Left cardiac atrium (tissue), 4 donors: ENCODE measurements at places on chromosomes 3 and 15. TPM values are rescaled to one million over a fixed set of nuclear protein-coding genes. Genes with fewer than 3 reads are reported as not detected.

GRCh38 chr3:117141812-117142211, 432.2 kb downstream of the TUSC7 start:
- DNase-seq, result no peak

DNA sequence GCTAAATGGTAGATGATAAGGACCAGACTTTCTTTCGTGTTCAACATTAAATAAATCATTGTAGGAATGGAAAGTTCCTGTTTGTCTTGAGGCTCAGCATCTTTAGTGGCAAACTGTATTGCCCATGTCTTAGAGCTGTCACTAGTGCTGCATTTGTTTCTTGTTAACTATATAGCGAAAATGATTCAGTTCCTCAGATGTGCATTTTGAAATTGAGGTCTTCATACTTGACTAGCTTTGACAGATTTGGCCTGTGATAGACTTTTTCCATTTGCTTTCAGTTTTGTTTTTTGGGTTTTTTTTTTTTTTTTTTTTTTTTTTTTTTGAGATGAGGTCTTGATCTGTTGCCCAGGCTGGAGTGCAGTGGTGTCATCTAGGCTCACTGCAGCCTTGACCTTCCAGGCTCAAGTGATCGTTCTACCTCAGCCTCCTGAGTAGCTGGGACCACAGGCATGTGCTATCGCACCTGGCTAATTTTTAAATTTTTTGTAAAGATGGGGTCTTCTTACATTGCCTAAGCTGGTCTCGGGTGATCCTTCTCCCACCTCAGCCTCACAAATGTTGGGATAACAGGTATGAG, 9.5 kb upstream of the RPLP1 start:
- no peak for DNase-seq

Gene RASSF1
- total RNA-seq, result 20.7 TPM

Gene ZNF860
- total RNA-seq, result 0.29 TPM
